ENCODE measurements at places on chromosomes 7 and 10.
A peak's percentile ranks its signal among the peaks of the same experiment; 100 is the strongest.

GRCh38 chr10:44470784-44471183 is 85.9 kb upstream of the CXCL12 start:
- no peak for DNase-seq

DNA sequence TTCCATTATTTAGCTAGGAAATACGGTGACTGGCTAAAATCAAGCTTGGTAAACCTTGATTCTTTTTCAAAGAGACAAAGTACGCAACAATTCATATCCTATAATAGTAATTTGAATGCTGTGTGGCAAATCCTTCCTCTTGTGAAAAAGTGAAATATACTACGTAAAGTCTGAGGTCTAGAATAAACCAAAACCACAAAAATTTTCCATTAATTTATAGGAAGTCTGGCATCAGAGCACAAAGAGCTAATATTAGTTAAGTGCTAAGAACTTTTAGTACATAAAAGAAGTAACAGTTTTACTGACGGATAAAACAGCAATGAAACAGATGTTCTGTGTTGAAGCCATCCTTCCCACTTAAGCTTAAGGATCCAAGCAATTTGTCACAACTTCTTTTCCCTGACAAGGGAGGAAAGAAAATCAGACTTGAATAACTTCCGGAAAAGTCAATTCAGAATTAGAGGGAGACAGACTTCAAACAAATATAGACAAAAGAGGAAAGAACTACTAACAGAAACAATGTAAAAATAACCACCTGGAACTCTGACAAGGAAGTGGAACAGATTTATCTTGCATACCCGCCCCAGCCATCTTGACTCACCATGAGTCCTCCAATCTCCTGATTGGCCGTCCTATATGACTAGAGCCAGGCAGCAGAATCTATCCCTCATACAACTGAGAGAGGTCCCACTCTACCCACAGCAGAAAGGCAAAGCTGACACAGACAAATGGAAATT is 34.6 kb downstream of the RHEB start:
- no peak for DNase-seq

DNA sequence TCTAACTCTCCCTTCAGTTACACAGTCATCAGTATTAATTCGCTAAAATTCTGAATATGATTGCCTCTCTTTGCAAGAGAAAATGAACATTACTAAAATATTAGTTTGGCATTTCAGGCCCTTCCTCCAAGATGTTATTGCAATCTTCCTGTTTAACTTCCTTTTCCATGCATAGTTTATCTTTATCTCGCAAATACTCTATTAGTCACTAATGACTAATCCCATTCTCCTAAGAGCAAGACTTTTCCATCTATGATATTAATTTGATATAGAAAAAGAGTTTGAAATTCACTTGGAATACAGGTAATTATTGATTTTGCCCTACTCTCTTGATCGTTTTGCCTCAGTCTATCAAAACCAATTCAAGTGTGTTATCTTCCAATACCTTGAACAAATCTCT is 41.8 kb upstream of the SEMA3A start:
- no peak for DNase-seq

- DNase-seq, result peak; percentile 68
These were observed at the start of gene ANKRD22 for GRCh38 chr10:88851706-88852105. Gene ANKRD22 (minus strand): TSS chr10:88851844. CDS start chr10:88851607, 237 bp downstream.

DNA sequence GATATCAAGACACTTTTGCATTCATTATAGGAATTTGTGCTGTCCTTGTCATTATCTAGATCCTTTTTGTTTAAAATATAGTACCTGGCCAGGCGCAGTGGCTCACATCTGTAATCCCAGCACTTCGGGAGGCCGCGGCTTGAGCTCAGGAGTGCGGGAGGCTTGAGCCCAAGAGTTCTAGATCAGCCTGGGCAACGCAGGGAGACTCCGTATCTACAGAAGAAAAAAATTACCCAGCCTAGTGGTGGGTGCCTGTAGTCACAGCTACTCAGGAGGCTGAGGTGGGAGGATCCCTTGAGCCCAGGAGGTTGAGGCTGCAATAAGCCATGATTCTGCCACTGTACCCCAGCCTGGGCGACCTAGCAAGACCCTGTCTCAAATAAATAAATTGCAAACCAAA is 621 bp upstream of the MORN4 start:
- DNase-seq, result peak; percentile 39

- DNase-seq, result no peak
These were observed 93.1 kb downstream of the CARD11 start for GRCh38 chr7:2950578-2950977.

- no peak for DNase-seq
These were observed 89.2 kb upstream of the BMPER start for GRCh38 chr7:33816106-33816505.

- DNase-seq, result no peak
These were observed 259.8 kb downstream of the KCNMA1 start for GRCh38 chr10:77377678-77378352.

DNA sequence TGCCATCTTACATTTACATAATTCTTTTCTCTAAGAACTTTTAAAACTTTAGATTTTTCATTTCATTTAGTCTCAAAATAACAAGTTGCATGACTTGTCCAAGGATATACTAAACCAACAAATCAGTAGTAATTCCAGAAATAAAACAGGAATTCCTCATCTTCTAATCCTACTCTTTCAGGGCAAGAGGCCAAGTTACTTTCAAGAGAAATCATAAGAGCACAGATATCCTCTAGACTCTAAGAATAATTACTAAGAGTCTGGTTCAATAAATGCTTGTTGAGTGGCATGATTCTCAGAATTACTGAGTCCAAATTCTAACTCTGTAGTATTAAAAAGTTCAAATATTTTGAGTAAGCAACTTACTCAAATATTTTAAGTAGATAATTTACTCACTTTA is 12.9 kb downstream of the PDZD8 start:
- DNase-seq, result no peak

- no peak for DNase-seq
These were observed 158.4 kb downstream of the BBS9 start for GRCh38 chr7:33287738-33288137.

GRCh38 chr7:131224996-131225395 is 102.7 kb upstream of the MKLN1 start:
- no peak for DNase-seq

GRCh38 chr10:96360766-96361165 is 2.0 kb upstream of the OPALIN start:
- no peak for DNase-seq

DNA sequence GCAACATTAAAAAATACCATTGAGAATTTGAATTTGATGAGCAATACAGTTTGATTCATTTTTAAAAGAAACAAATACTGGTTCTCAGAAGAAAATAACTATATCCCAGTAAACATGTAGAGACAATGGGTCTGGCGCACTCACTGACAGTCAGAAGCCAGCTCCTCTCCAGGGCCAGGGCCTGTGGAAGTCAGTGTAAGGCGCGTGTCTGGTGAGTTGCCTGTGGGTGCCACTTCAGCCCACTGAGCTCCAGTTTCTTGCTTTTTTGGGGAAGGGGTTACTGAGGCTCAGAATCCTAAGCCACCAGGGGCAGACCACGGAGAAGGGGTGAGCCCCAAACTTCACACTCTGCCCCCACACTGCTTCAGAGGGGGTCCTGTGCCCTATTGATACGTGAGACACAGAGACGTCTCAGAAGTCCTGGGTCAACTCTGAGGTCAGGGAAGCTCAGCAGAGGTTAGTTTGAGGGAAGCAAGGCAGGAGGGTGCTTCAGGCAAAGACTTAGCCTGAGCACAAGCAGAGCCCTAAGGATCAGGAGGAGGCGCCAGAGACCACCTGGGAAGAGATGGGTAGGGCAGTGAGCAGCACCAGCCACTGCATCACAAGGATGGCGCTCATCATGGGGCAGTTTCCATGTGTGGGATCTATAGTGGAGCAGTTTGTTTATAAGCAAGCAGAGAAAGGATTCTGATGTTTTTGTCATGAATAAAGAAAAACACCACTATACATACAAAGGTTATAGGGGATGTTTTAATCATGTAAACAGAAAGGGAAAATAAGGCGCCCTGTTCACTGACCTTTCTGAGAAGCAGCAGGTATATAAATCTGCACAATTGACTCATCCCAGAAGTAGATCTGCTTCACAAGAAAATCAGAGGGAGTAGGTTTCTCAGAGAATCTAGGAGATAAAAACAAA is 95.7 kb downstream of the PKD1L1 start:
- no peak for DNase-seq

GRCh38 chr7:157493017-157493416 is 156.2 kb downstream of the DNAJB6 start:
- DNase-seq, result no peak

DNA sequence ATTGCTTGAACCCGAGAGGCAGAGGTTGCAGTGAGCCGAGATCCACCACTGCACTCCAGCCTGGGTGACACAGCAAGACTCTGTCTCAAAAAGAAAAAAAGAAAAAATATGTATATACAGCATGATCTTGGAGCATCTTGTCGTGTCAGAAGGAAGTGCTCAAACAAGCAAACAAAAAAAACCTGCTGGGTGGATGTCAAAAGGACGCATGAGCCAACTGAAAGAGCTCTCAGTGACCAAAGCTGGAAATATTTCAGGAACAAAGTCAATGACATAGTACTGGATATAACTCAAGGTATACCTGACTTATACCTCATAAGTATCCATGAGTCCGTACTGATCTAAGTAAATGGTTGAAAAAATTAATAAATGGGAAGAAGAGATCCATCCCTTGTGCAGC is 94.6 kb upstream of the ANLN start:
- DNase-seq, result no peak

DNA sequence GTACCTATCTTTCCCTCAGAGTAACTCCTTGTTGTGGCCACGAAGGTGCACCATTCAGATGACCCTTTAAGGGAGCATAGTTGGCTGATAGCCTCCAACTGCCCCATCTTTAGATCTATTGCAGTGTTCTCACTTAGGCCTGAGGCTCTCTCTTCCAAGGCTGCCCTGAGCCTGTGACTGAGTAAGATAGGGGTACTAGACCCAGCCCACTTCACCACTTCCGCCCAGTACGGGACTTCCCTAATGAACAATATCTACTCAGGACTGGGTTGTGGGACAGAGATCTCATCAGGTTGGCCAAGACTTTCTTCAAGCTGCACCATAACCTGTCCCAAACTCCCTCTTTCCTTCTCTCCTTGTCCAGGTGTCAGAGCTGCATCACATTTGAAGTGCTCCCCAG is 5.7 kb upstream of the GNAI1 start:
- no peak for DNase-seq

DNA sequence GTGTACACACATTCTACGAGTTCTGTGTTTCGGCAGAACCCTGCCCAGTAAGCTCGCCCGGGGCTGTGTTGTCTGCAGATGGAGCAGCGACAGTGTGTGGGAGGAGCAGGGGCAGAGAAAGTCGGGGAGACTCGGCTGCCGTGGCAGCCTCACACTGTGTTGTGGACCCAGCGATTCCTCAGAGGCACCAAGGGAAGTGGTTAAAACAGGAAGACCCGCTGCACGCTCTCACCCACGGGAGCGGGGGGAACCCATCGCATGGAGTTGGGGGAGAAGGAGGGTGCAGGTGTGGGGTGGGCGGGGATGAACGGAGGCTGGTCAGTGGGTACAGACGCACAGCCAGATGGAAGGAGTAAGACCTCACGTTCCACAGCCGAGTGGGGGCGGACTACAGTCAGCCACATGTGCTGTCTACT is 250.2 kb downstream of the ELFN1 start:
- DNase-seq, result peak; percentile 35

DNA sequence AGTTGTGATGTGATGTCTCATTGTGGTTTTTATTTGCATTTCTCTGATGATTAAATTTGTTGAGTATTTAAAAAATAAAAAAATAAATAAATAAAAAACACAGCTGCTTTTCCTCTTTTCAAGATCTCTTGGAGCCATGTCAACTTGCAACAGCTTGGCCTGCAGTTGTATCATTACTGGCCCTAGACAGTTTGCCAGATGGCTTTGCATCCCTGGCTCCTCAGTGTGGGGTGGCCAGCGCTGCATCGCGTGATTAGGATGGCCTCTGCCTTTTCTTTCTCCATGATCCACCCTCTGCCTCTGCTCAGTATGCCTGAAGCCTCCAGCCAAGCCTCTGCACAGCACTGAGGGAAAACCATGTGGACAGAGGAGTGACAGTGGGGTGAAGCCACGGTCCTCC is 96.8 kb downstream of the PPP1R3C start:
- DNase-seq, result no peak

GRCh38 chr10:33621101-33621500 is 286.6 kb upstream of the NRP1 start:
- no peak for DNase-seq

DNA sequence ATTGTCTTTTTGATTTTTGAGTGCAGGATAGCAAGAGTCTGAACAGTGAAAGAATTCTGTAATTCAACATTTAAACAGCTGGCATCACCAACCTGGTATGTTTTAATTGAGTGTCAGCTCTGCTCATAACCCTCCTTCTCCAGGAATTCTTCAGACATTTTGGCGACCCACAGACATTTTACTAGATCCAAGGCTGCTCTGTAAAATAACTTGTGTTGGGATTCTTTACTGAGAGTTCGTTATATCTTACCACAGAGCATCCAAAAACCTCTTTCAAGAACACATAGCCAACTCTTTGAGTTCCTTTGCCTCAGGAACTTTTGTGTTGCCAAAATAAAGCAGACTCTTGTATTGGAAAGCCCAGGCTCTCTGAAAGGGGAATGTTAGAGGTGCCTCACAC is 27.7 kb upstream of the SORCS3 start:
- DNase-seq, result no peak

- no peak for DNase-seq
These were observed 43.5 kb downstream of the IDE start for GRCh38 chr10:92530421-92530820.

GRCh38 chr10:117610321-117610720 is 67.8 kb downstream of the EMX2 start:
- DNase-seq, result no peak

DNA sequence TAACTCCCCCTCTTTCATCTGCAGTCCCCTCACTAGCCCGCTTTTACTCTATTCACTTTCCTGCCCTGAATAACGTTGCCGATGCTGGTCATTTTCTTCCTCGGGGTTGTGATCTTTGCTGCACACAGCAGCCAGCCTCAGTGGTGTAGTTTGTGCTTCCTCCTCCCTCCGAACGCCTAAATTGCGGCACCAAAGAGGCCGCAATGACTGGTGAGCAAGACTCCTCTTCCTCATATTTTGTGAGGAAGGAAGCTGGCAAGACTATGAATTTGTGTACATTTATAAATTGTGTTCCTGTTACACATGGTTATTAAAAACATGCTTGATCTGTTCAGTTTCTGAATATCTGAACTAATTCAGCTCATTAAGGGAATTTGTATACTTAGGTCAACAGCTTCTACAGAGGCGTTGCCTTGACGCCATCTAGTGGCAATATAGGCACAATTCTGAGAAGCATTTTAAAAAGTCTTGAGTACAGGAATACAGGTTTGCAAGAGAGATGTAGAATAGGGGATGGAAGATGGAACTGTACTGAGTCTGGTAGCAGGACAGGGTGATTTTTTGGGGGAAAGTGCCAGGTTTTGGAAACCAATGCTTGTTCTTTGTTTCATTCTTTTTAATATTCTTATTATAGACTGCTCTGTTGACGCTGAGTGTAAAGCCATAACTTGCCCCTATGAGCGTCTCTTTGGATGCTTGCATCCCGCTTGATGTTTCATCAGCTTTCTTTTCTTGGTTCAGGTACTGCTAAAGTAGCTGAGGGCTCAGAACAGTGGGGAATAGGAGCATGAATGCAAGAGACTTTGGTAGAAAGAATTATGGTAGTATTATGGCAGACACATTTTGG is 4.1 kb upstream of the TAS2R5 start:
- peak; percentile 54 for DNase-seq

All from activated CD4-positive, alpha-beta T cell treated with anti-CD3 and anti-CD28 coated beads, Interleukin-2, Interleukin-6, amounts not matched to agents 100 ng/mL and 50 ng/mL, durations not matched to agents 16 hours and 8 hours (primary cell).